ENCODE measurements at places on chromosomes 16 and 17.

- DNase-seq, result no peak
These were observed 117.3 kb downstream of the ADCY9 start for GRCh38 chr16:3998793-3999478.

DNA sequence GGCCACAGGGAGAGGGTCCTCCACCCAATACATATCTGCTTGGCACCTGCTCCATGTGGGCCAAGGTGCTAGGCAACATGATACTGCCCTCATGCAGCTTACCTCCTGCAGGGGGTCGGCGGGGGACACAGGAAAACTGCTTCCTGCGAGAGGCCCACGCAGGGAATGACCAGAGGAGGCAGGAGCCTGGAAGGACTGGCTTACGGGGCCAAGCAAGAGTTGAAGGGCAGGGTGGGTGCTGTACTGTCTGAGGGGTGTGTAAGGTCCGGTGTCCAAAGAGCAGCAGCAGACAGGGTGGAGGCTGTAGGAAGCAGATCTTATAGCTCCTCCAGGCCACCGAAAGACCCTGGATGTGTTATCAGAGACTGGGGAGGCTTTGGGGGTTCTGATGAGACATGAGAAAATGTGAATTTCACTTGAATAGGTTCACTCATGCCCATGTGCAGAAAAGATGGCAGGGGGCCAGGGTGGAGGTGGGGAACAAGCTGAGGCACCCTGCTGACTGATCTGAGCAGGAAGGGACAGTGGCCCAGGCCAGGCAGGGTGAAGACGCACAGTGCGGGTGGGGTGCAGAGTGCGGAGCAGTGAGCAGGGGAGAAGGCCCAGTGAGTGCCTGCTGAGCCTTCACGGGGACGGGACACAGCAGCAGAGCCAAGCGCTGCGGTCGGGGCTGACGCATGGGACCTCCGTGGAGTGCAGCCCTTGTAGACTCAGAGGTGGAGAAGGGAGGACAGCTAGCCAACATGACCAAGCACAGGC, 8.3 kb downstream of the FLCN start:
- no peak for DNase-seq

GRCh38 chr16:89828199-89828869, at the start of gene SPIRE2:
TSS of gene SPIRE2 (plus strand) at chr16:89828475. CDS start at chr16:89828551, 76 bp downstream.
- DNase-seq, result peak; percentile 37

DNA sequence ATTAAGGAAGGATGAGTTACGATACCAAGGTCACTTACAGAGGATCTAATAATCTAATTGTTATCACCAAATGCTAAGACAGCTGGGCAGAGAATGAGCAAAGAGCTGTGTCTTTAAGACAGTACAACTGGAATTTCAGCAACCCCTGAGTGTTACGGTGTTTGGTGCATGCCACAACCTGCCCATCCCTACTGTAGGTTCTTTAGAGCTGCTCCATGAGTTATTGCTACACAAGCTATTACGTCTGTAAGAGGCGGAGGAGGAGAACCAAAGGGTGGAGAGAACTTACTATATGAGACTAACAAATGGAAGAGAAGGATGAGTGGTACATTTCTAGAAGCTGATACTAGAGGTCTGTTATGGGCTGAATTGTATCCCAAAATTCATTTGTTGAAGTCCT, 14.2 kb upstream of the C17orf78 start:
- no peak for DNase-seq

DNA sequence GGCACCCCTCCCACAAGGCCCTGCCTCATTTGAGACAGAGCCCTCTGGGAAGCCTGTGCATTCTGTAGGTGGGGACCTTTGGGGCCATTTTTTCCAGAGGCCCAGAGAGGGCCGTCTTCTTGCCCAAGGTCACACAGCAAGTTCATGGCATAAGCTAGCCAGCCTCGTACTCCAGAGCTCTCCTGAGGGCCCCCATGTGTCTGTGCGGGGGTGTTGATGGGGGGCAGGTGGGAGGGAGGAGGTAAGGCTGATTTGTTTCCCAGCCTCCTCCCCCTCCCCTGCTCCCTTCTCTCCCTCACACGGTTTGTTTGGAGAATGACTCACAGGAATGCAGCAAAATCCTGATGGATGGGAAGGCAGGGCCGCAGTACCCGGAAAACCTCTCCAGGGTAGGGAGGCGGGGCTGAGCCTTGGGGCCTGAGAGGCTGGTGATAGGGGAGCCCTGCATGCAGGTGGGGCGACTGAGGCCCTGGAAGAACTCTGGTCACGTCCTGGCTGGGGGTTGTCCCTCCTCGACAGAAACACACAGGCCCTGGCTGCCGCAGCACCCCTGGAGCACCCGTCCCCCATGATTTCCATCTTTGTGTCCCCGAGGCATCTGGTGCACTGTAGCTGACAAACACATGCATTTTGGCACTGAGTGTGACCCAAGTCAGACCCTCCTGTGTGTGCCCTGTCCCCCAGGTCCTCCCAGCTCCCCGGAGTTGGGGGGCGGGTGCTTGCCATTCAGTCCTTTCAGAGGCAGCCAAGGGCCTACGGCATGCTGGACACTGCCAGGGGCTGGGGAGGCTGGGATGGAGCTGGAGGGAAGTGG, 29.7 kb downstream of the RAI1 start:
- DNase-seq, result no peak

DNA sequence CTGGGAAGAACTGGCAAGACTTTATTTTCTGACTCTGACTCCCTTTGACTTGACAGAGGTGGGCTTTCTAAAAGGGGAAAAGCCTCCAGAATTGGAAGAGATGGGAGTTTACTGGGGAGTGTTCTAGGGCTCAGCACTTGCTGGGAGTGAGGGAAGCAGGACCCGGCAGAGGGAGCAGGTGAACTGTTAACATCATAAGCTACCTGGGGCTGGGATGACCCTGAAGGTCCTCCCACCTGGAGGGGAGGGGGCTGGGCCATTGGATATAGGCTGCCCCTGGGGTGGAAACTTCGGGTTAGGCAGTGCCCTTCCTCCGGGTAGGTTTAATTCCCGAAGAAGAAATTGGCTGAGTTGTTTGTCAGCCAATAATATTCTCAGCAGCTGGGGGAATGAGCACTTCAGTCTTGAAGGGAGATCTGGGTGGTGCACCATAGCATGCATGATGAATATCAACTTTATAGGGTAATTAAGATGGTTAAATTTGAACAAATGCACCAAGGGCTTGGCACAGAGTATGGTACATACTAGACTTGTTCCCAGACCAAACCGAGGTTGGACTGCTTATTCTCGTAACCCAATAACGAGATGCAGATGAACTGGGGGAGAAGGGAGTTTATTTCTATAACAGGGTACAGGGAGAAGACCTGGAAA, 337.0 kb downstream of the HAPSTR1 start:
- DNase-seq, result no peak

DNA sequence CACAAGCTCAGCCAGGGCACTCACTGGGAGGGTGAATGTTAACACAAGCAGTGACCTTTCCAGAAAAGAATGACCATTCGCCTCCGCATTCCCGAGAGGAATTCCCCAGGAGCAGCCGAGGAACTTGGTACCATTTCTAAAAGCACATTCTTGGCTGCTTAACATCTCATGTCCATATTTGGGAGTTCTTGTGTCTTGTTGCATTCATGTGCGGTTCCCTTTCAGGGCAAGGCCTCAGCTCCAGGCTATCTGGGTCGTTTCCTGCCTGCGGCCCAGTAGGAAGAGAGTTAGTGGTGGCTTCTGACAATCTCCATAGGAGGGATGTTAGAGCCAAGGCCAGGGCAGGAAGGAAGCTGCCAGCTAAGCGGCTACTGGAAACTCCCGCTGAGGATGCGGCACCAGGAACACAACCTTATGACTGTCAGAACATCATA, 27.8 kb upstream of the MEAK7 start:
- no peak for DNase-seq

- no peak for DNase-seq
These were observed 240.1 kb downstream of the SLC39A11 start for GRCh38 chr17:72852277-72852938.

DNA sequence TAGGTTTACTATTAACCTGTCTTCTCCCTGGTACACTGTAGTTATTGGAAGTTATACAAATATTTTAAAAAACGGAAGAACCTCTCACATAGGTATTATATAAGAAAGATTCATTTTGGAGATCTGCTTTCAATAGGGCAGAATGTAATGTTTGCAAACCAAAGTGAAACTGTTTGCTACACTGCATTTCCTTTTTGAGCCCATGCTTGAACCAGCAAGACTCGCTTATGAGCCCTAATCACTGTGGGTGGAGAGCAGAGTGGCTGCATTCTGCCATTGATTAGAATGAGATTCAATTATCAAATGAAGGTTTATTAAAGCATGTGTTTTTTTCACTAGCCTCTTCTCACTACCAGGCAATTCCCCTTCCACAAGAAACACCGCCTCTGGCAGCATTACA, 589.7 kb downstream of the CDH11 start:
- DNase-seq, result no peak

- DNase-seq, result no peak
These were observed 63.3 kb upstream of the IRX5 start for GRCh38 chr16:54867302-54867832.

DNA sequence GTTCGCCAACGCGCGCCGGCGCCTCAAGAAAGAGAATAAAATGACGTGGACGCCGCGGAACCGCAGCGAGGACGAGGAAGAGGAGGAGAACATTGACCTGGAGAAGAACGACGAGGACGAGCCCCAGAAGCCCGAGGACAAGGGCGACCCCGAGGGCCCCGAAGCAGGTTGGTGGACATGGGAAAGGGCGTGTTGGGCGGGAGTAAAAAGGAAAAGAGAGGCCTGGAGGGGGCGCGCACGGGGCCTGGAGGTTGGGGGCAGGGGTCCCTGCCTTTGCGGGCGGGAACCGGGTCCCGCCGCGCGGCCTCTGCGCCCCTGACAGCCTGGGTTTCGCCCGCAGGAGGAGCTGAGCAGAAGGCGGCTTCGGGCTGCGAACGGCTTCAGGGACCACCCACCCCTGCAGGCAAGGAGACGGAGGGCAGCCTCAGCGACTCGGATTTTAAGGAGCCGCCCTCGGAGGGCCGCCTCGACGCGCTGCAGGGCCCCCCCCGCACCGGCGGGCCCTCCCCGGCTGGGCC, 2.1 kb downstream of the IRX5 start:
- no peak for DNase-seq

GRCh38 chr17:12900474-12900873, 111.2 kb downstream of the ARHGAP44 start:
- no peak for DNase-seq

DNA sequence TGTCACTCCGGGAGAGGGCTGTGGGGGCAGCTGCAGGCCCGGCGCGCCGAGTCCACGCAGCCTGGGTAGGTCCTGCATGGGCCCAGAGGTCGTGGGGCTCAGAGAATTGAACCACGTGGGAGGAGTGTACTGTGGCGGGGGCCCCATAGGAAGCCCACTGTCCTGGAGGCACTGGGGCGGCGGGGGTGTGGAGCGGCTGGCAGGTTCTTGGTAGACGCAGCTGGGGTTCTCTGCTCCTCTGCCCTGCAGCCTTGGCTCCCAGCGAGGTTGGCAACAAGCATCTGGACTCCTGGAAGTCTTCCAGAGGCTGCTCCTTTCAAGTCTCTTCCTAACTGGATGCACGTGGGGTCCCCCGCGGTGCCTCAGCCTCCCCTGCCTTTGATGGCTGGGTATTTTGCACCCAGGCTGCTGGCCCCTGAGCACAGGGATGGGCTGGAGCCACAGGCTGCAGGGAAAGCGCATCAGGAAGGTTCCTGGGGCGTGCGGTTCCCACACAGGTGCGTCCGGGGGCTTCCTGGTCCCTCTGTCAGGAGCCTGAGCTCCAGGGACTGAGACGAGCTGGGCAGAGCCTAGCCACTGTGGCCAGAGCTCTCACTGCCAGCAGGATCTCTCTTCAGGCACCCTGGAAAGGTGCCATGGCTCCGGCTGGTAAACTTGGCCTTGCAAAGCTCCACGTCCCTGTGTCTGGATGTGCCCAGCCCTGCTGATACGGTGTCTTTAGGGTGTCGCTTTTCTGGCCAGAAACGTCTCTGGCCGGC, 9.3 kb downstream of the KCTD5 start:
- DNase-seq, result no peak

Measured in stimulated activated CD8-positive, alpha-beta memory T cell treated with anti-CD3 and anti-CD28 coated beads, Interleukin-7, amount 100 ng/mL, for 1 hour (primary cell).